ENCODE measurements at places on chromosomes 12 and 14.

GRCh38 chr12:88418856-88419497 is 161.3 kb downstream of the KITLG start:
- DNase-seq = no peak

DNA sequence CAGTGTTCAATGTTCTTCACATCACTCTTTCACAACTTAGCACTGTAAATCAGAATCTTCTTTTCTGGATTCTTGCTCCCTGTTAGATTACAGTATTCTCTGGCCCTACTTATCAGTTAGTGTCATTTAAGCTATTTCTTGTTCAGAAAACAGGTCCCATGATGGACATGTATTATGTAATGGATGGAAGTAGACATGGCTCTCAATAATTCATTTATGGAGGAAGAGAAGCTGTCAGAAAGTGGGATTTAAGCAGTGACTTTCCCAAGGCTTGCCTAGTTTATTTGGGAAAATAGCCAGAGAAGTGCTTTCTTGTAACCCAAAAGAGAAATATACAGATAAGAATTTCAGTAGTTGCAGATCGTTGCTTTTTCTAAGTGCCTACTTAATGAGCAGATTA is 1.6 kb downstream of the ERC1 start:
- DNase-seq = no peak

DNA sequence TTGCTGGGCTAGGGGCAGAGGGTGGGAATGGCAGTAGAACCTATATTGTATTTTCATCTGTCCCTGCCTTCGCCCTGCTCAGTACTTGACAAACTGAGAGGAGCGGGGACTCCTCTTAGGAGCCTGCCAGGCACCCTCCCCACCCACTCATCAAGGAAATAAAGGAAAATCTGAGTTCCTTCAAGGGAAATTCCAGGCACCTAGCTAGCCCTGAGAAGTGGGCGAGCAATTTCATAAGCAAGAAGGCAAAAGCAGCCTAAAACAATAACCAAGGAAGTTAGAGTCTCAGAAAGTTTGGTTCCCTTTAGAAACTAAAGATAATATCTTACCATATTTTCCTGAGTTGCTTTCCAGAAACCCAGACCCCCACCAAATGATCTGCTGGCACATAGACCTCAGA is 10.6 kb upstream of the PLEKHD1 start:
- no peak for DNase-seq

DNA sequence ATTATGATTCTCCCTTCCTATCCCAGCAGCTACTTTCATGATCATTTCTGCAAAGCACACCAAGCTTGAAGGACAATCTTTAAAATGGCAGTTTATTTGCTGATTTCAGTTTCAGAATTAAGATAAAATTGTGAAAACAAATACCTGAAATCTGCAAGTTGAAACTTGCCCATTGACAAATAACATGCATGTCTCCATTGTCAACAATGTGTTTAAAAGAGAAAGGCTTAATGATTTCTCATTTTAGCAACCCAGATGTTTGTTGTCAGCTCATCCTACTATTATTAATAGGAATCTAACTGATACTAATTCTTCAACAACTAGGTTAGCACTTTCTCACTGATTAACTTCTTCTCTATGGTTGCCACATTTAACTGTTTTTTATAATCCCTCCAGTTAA is 474.6 kb downstream of the PRKD1 start:
- no peak for DNase-seq

DNA sequence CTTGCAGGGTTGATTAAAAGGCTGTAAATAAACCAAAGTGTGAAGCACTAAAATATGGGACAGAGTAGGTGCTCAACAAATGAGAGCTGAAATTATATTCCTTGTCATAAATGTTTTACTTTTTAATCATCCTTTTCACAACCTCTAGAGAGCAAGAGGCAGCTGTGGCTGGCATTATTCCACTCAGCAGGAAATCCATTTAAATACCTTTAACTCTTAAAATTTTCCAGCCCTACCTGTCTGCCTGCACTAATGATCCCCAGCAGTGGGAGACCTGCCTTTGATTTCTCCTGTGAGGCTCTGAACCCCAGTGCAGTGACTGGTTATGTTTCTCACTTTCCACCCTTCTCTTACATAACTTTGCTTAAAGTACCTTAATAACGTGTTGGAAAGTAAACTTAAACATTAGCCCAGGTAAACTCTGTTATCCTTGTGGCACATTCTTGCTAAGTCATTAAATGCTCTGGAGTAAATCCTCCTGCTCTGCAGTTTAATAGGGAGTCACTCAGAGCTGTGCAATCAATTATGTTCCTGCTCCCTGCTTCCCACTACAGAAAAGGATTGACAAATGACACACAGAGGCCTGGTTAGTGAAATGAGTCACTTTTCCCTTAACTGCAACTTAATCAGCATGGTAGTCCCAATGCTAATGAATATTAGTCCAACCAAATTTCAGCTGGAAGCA is 755.7 kb upstream of the USP15 start:
- DNase-seq = no peak

DNA sequence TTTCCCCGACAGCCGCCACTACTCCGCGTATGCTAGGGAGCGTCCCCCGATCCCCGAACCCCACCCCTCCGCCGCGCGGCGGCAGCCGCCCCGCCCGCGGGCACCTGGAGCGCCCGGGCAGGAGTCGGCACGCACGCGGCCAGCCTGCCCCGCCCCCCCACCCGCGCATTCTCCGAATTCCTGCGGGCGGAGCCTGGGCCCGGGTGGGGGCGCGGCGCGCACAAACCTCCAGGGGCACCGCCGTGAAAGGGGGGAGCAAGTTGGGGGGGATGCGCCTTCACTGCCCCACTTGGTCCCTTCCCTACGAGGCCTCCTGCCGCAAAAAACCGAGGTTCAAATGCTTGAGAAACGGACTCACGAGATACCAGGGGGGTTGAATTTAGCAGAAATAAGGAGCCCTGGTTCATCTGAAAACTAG is 1.7 kb downstream of the AJUBA start:
- no peak for DNase-seq

- no peak for DNase-seq
Observed at GRCh38 chr12:32897687-32898573, 1.4 kb upstream of the PKP2 start.

DNA sequence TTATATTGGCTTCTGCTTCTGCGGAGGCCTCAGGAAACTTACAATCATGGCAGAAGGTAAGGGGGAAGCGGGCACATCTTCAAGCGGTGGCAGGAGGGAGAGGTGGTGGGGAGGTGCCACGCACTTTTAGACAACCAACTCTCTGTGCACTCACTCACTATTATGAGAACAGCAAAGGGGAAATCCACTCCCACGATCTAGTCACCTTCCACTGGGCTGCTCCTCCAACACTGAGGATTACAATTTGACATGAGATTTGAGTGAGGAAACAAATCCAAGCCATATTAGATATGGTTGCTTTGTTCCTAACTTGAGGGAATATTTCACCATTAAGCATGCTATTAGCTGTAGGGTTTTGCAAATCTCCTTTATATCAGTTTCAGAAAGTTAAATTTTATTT is 80.3 kb downstream of the UNC79 start:
- DNase-seq = no peak

DNA sequence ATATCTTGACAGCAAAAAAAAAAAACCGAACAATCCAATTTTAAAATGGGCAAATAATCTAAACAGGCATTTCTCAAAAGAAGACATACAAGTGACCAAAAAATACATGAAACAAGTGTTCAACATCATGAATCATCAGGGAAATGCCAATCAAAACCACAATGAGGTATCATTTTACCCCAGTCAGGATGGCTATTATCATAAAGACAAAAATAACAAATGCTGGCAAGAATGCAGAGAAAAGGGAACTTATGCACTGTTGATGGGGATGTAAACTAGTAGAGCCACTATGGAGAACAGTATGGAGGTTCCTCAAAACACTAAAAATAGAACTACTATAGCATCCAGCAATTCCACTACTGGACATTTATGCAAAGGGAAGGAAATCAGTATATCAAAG is 448.2 kb downstream of the RGS6 start:
- no peak for DNase-seq

GRCh38 chr12:42586268-42586667 is 3.3 kb downstream of the PRICKLE1 start:
- no peak for DNase-seq

DNA sequence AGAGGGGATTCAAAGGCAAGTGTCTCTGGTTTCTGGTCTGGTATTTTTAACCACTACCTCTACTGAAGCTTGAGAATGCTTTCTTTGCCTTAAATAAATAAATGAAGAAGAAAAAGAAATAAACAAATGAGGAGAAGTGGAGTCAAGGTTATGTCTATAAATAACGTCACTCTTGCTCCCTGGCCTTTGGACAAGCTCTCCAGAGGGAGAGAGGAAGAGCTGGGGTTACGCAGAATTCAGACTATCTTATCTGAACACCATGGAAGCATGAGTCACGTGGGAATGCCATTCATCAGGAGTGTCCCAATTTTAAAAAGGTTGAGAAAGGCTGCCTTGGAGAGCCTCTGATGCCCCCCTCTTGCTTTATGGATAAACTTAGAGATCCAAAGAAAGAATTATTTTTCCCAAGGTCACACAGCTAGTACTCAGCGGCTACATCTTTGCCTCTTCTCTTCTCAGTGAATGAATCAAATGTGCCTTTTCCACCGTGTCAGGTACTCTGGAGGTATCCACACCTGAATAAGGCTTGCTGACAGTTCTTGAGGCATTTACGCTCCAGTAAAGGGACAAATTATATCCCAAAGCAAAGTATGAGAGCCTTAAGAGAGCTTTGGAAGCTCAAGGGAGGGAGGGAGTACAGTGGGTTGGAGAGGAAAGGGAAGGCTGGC is 12.9 kb upstream of the MSI1 start:
- no peak for DNase-seq

DNA sequence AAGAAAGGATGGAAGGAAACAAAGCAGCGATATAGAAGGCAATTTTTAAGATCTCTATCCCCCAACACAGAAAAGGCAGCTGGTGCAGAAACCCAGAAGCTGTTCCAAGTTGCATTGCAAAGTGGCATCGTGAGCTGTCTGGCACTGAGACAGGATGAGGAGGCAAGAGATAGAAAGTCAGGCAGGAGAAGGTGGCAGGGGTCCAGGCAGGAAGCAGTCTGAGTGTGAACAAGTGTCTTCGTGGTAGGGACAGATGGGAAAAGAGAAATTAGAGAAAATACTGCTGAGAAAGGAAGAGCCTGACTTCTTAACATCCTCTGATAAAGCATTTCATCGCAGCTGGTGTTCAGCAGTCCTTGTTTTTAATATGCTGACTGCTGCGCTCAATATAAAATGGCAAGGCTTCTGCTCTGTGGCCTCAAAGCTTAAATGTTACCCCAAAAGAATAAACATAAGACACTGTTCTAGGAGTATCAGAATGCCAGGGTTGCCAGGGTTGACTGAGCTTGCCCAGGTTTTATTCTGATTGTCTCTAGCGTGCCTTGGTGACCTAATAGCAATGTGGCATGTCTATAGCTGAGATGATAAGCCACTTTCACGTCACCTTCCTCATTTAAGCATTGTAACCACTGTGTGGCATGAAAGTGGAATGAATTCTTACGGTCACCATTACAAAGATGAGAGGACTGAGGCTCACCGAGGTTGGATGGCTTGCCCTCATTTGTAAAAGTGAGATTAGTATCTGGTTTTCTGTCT is 397.6 kb downstream of the NUAK1 start:
- no peak for DNase-seq

DNA sequence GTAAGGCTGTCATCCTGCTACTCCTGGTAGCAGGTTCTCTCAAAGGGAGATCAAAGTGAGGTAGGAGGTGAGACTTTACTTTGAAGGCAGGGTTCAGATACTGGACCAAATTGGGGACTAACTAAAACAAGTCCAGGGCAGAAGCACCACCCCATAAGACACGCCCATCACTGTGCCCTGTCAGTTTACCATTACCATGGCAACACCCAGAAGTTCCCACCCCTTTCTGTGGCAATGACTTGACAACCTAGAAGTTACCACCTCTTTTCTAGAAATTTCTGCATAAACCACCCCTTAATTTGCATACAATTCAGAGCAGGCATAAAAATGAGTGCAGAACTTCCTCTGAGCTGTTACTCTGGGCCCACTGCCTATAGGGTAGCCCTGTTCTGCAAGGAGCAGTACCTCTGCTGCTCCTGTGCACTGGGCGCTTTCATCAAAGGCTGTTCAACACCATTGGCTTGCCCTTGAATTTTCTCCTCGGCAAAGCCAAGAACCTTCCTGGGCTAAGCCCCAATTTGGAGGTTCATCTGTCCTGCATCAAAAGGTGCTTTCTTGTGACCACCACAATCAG is 64.8 kb upstream of the MAX start:
- no peak for DNase-seq

GRCh38 chr14:94500264-94500663 is 9.0 kb downstream of the SERPINA12 start:
- no peak for DNase-seq

DNA sequence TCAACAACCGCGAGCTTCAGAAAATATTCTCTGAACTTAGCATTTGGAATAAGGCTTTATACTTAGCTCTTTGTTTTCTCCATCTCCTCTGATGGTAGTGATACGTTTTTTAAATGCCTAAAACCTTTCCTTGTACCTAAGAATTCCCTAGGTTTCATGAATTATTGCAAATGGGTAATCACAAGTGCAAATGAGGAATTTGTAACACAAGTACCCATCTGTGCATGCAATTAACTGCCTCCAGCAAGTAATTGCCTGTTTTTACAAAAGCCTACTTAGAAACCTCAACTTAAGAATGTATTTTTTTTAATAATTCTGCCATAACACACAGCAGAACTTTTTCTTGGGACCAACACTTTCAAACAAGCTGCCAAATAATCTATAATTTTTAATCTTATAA is 149.2 kb downstream of the PHLDA1 start:
- no peak for DNase-seq

DNA sequence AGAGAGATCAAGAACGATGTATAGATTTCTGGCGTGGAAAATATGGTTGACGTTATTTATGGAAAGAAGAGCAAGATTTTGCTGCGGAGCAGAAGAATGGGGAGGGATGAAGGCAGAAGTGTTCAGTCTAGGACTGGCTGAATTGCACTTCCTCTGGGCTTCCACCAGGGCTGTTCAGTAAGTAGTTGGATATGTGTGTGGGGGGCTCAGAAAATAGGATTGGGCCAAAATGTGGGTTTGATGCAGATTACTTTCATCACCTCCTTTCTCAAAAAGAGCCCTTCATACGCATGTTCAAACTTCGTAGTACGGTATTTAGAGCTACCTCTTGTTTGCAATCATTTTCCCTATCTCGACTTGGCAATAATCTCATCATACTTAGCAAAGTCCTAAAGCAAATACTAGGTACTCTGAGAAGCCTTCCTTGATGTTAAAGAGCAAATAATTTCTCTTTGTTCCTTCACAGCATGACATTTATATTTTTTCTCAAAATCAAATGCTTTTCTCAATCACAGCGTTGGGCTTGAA is 349.4 kb downstream of the NELL2 start:
- DNase-seq = no peak

GRCh38 chr12:45763381-45763780 is 33.9 kb downstream of the ARID2 start:
- no peak for DNase-seq

Measured in T follicular helper cell (primary cell).